ENCODE measurements at places on chromosomes 3 and 15. TPM values are rescaled to one million over a fixed set of nuclear protein-coding genes. Genes with fewer than 3 reads are reported as not detected.

Gene IL12A
- 3.6 TPM for polyA plus RNA-seq

Gene NRG4
- not detected for polyA plus RNA-seq

Gene CRABP1
- not detected for polyA plus RNA-seq

Gene DCLK3
- polyA plus RNA-seq = not detected

Gene UBXN7
- polyA plus RNA-seq = 20.6 TPM

Data from AG04450 (cell line).